Mammary epithelial cell (primary cell): ENCODE measurements at places on chromosomes 3 and 15.

DNA sequence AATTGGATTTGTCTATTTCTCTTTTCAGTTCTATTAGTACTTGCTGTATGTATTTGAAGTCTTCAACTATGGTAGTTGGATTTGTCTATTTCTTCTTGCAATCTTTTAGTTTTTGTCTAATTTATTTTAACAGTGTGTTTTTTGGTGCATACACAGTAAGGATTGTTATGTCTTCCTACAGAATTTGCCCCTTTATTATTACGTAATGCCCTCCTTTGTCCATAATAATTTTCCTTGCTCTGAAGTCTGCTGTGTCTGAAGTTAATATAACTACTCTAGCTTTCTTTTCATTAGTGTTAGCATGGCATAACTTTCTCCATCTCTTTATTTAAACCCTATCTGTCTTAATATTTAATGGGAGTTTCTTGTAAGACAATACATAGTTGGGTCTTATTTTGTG is 105.1 kb upstream of the STT3B start:
- no peak for DNase-seq

DNA sequence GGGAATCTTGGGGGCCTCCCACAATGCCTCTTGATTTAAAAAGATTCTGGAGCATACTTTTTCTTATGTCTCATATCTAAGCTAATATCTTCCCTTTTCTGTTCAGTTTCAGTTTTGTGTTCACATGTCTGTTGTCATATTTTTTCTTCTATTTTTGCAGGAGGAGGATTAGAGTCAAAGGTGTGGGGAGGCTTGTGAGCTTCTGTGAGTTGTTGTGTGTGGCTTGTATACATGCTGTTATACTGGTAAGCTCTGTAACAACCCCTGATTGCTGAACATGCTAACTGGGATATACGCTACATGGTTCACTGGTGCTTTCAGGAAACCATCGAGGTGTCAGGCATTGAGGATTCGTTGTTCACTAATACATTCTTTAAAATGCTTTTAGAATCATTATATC is 83.5 kb downstream of the SLC25A26 start:
- DNase-seq: no peak

- no peak for DNase-seq
Observed at GRCh38 chr3:44342176-44342790, 3.7 kb downstream of the TCAIM start.

DNA sequence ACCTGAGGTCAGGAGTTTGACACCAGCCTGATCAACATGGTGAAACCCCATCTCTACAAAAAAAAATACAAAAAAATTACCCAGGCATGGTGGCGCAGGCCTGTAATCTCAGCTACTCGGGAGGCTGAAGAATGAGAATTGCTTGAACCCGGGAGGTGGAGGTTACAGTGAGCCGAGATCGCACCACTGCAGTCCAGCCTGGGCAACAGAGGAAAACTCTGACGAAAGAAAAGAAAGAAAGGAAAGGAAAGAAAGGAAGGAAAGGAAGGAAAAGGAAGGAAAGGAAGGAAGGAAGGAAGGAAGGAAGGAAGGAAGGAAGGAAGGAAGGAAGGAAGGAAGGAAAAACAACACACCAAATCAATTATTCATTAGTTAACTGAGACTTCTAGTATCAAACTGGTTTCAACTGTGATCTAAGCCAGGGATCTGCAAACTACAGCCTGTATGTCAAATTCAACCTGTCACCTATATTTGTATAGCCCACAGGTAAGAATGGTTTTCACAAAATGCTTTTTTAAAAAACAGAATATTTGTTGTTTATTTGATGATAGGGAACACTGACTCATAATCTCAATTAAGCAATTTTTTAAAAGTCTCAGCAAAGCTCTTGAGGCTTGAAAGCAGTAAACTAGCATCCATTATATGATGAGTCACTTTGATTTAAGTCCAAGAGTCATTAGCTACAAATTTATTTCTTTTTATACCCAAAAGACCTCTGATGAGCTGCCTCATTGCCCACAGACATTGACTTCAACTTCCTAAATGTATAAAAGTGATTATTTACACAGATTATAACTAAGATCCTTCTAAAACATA is 127.6 kb downstream of the TBL1XR1 start:
- DNase-seq: peak; percentile 40

- DNase-seq: no peak
Observed at GRCh38 chr3:102020735-102021134, 171.4 kb downstream of the NFKBIZ start.

GRCh38 chr3:150152567-150152966 is 181.9 kb upstream of the PFN2 start:
- no peak for DNase-seq

DNA sequence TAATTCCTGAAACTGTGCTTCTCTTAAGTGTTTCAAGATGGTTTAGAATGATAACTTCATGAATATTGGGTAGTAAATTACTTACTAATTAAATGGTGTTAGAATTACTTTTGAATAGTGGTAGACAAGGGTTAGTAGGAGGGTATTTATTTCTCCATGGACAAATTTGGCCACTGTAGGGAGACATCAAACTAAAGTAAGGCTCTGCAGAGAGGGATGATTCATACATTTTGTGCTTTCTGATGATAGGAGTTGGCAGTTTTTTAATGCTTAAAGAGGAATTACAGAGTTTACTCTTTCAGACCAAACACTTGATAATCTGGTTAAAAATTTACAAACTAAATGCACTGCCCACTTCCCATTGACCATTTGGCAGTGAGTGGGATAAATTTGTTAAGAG is 127.6 kb downstream of the NAALADL2 start:
- no peak for DNase-seq
